ENCODE measurements at places on chromosomes 4 and X. TPM values are rescaled to one million over a fixed set of nuclear protein-coding genes. Genes with fewer than 3 reads are reported as not detected.

The TEX13D gene
- 0.47 TPM for total RNA-seq

The TEX11 gene
- total RNA-seq = not detected

The PDZD4 gene
- 6.0 TPM for total RNA-seq

The CPE gene
- 27.2 TPM for total RNA-seq

The ITIH6 gene
- not detected for total RNA-seq

The XIAP gene
- 37.7 TPM for total RNA-seq

The PRKX gene
- 42.6 TPM for total RNA-seq

The CENPVL3 gene
- 21.7 TPM for total RNA-seq

The HSD17B13 gene
- total RNA-seq = not detected

The NXF2B gene
- not detected for total RNA-seq

The PGM2 gene
- 27.4 TPM for total RNA-seq

The SHISA3 gene
- total RNA-seq = 0.39 TPM

The TMEM271 gene
- total RNA-seq = 3.6 TPM

The STARD8 gene
- 0.11 TPM for total RNA-seq

The TMSB15A gene
- total RNA-seq = 72.7 TPM

The XG gene
- total RNA-seq = 7.7 TPM

The WAS gene
- 1.1 TPM for total RNA-seq

The CFAP47 gene
- total RNA-seq = 1.8 TPM

The TMEM35A gene
- total RNA-seq = 0.31 TPM

The GLRB gene
- total RNA-seq = 5.1 TPM

The CNGA1 gene
- 0.39 TPM for total RNA-seq

The ZNF827 gene
- total RNA-seq = 18.4 TPM

The PHOX2B gene
- total RNA-seq = 0.13 TPM

The MTNR1A gene
- total RNA-seq = 1.2 TPM

The OTUD6A gene
- not detected for total RNA-seq

The MAGEA1 gene
- total RNA-seq = not detected

The POU3F4 gene
- total RNA-seq = not detected

The CFP gene
- 2.3 TPM for total RNA-seq

The RHOXF2B gene
- not detected for total RNA-seq

The HS3ST1 gene
- total RNA-seq = not detected

The FAM149A gene
- 2.4 TPM for total RNA-seq

The SMR3B gene
- 1.7 TPM for total RNA-seq

The CXorf49 gene
- not detected for total RNA-seq

The PRICKLE3 gene
- 6.7 TPM for total RNA-seq

The APOO gene
- total RNA-seq = 74.2 TPM

The GAGE13 gene
- not detected for total RNA-seq

The APLN gene
- total RNA-seq = 0.55 TPM

The ENPEP gene
- total RNA-seq = 13.2 TPM

The CABS1 gene
- not detected for total RNA-seq

The GNL3L gene
- 71.8 TPM for total RNA-seq

The XK gene
- total RNA-seq = 0.74 TPM

The SRPX2 gene
- total RNA-seq = 8.8 TPM

The AKAP4 gene
- not detected for total RNA-seq

The PAK3 gene
- total RNA-seq = 0.61 TPM

The F9 gene
- not detected for total RNA-seq

The SMIM20 gene
- 30.2 TPM for total RNA-seq

The NUDT10 gene
- total RNA-seq = 7.2 TPM

The STBD1 gene
- not detected for total RNA-seq

The TMPRSS11F gene
- not detected for total RNA-seq

The FREM3 gene
- total RNA-seq = not detected

The ZNF41 gene
- total RNA-seq = 6.8 TPM

The AASDH gene
- total RNA-seq = 3.8 TPM

The SMARCA5 gene
- total RNA-seq = 77.6 TPM

The CCNA2 gene
- 105 TPM for total RNA-seq

The C4orf36 gene
- 3.1 TPM for total RNA-seq

The F8A3 gene
- 5.3 TPM for total RNA-seq
